Activated T-helper 1 cell treated with anti-CD3 and anti-CD28 coated beads, Interleukin-2, amount 50 U/mL, for 16 hours (primary cell): ENCODE measurements at places on chromosomes 16 and 17.

DNA sequence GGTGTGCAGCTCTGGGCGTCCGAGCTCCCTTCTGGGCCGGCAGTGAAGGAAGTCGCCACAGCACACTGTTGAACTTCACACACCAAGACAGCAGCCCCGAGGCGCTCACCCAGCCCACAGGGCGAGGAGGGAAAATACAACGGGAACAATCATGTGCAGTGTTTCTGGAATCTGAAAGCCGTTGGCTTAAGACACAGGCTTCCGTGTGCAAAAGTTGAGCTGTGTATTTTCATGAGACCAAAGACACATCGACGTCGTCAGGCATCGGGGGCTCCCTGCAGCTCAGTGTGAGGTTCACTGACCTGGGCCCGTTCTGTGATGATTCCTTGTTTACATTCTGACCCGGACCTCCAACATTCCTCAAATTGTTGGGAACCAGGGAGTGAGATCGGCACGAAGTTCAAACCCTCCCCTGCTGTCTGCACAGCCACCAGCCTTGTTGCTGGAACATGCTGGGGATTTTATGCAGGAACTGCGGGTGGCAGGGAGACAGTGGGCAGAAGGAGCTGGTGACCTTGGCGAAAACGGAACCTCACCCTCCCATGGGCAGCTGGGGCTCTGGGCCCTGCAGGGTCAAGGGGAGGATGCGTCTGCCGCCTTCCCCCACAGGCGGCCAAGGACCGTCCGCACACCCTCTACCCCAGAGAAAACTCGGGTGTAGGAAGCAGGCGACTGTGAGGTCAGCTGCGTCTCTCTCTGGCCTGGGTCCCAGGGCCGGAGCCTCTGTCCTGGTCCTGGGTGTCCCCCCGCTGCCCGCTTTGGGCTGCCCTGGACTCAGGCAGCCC is 72.2 kb downstream of the METRNL start:
- no peak for DNase-seq

DNA sequence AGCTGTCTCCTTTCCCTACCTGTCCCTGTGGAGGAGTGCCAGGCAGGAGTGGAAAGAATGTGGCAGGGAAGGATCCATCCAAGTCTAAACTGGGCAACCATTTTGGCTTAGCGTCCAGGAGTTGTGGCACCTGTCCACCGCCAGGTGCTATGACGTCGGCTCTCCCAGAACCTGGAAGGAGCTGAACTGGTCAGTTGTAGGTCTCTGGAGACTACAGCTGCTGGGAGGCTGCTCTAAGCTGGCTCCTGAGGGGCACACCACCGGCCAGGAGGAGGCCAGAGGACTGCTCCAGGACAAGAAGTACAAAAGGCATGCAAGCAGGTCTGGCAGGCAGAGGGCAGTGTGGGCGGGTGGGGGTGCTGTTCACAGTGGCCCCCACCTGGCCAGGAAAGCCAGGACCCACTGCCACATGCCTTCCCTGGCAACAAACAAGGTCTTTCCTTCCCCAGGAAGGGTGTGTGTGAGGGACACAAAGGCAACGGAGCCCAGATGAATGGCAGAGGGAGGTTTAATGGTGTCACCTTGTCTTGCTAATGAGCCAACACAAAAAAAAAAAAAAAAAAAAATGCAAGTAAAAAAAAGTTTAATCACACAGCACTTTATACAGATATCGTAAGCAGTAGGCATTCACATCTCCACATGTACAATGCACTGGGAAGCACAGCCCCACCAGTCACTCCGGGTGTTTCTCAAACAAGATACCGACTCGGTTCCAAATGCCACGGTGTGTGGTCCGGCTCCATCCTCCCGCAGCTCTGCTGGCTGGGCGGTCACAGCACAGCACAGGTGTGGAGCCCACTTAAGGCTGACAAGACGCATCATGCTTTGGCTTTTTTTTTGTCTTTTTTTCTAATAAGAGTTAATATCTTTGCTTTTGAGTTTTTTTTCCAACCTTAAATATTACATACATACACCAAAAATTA is 4.8 kb downstream of the SPHK1 start:
- DNase-seq = no peak

DNA sequence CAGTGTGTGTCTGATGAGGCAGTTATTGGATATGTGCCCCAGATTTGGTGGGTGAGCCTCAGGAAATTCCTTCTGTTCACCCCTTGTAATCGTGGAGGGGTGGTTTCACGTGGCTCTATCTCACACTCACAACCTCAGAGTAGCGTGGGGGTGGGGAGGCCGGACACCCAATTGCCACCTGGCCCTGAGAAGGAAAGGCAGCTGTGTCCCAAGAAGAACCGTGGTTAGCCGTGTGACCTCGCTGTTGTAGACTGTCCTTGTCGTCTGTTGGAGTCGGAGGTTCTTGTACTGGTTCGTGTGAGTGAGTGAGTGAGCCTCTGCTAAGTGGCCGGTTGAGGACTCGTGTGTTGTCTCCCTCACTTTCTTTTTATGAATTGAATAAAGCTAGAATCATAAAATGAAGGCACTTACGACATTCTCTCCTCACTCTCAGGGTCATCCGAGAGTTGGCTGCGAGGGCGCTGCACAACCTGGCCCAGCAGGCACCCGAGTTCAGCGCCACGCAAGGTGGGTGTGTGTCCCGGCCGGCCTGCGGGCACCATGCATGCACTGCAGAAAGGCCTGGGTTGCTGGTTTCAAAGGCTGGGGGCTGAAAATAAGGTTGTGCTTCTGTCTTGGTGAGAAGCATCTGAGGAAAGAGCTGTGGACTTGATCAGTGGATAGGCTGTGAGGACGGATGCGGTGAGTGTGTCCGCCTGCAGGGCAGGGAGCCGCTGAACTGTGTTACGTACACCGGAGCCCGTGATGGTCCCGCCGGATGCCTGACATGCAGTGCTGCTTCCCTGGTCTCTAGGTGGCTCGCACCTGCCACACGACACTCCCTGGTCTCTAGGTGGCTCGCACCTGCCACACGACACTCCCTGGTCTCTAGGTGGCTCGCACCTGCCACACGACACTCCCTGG is 63.4 kb upstream of the ZNF750 start:
- no peak for DNase-seq

GRCh38 chr16:64417711-64418227 is 704.1 kb downstream of the CDH11 start:
- no peak for DNase-seq

GRCh38 chr16:28524681-28525171 is 14.0 kb downstream of the NUPR1 start:
- DNase-seq = no peak
